ENCODE measurements at places on chromosomes 1 and 21. TPM values are rescaled to one million over a fixed set of nuclear protein-coding genes. Genes with fewer than 3 reads are reported as not detected.

The BROX gene
- 35.0 TPM for total RNA-seq

The ZNF593OS gene
- not detected for total RNA-seq

- no peak overlapping the region for H3K4me3 ChIP-seq
- peaks cover 13% of the 10 kb centered on the region for H3K27me3 ChIP-seq
- no peak overlapping the region for H3K27ac ChIP-seq
- DNase-seq = no peak
Measured at GRCh38 chr1:165288350-165289120, 68.0 kb downstream of the LMX1A start.

DNA sequence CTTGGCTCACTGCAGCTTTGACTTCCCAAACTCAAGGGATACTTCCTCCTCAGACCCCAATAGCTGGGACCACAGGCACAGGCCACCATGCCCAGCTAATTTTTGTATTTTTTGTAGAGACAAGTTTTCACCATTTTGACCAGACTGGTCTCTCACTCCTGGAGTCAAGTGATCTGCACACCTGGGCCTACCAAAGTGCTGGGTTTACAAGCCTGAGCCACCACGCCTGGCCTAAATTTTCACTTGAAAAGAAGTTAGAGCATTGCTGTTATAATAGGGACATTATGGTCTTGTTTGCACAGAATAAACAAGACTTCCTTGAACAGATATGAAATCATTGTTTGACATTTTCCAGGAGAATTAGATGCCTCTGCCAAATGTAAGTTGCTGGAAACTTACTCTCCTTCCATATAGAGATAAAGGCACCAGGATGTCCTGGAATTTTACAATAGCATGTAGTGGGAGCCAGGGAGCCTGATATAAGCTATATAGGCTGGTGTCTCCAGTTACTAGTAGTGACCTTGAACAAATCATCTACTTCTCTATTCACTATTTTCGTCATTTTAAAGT lies 16.9 kb downstream of the SLC35A3 start:
- H3K4me1 ChIP-seq = peaks cover 7% of the 10 kb centered on the region
- no peak for DNase-seq
- no peak overlapping the region for H3K4me3 ChIP-seq
- H3K27me3 ChIP-seq = no peaks in the 10 kb centered on the region
- H3K36me3 ChIP-seq = peaks cover 39% of the 10 kb centered on the region
- no peak overlapping the region for H3K27ac ChIP-seq
